ENCODE measurements at places on chromosomes 13 and 19. TPM values are rescaled to one million over a fixed set of nuclear protein-coding genes. Genes with fewer than 3 reads are reported as not detected.
A peak's percentile ranks its signal among the peaks of the same experiment; 100 is the strongest.

DNA sequence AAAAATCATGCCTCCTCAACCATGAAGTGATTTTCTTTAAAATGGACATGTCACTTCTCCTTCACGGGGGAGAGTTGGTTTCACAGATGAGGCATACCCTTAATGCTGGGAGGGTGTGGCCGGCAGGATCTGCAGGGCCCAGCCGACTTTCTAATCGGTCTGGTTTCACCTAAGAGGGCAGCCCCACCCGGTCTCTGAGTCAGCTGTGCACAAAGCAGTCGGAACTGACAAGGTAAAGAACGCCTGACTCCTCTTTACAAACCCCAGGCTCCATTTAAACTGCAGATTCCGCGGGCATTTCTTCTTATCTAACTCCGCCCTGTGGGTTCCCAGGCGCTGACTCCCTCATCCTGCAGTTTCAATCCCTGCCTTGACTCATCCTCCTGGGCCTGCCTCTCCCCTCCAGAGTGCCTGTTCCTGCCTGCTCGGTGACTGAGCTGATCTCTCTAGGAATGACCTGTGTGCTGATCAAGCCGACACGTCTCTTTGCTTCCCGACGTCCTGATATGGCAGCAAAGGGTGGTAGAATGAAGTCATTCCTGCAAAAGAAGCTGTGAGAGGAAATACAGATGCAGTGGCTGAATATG lies 63.4 kb downstream of the EFNB2 start:
- DNase-seq, result no peak

Gene MYH14
- 102 TPM for total RNA-seq

DNA sequence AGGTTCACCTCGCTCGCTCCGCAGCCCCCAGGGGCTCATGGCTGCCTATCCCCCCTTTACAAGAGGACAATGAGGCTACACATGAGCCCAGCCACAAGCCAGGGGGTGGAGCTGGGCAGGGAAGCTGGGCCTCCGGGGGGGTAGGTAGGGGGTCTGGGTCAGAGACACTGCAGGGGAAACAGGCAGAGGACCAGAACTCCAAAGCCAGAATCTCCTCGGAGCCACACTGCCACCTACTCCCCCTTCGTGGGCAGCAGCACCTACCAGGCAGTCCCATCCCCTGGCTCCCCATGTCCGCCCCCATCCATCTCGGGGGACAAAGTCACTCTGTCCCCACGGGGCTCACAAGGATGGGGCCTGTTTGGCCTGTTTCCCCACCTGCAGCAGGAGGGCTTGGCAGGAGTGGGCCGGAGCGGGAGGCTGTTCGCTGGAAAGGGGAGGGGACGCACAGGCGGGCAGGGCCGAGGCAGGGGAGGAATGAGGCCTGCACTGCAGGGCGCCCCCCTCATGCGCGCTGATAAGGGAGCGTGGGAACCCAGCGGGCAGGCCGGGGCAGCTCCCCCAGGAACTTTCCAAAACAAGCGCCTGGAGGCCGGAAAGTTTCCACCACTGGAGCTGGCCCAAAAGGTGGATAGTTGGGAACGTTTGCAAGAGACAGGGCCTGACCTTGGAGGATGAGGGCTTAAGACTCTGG lies 545 bp upstream of the ISYNA1 start:
- peak; percentile 85 for DNase-seq

DNA sequence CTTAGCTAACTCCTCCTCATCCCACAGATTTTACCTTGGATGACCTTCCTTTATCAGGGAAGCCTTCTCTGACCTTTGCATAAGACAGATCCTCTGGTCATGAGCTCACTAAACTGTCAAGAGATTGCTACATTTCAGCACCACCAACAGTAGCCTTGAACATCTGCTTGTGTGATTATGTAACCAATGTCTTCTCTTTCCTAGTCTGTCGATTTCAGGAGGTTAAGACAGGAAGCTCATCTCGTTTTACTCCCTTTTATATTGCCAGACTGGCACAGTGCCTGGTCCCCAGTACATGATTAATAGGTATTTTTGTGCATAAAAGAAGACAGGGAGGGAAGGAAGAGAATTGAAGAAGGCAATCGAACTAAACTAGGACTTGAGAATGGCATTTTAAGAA lies 1697.7 kb downstream of the EFNB2 start:
- DNase-seq, result no peak

GRCh38 chr13:35283856-35284255 lies 192.6 kb downstream of the MAB21L1 start:
- no peak for DNase-seq

- no peak for DNase-seq
These were observed 6.0 kb upstream of the NKPD1 start for GRCh38 chr19:45166723-45167252.

Gene RYR1
- total RNA-seq, result 26.1 TPM

Measured in suprapubic skin (tissue), 4 donors.